Stimulated activated CD4-positive, alpha-beta T cell treated with anti-CD3 and anti-CD28 coated beads, TNF-alpha, amount 100 ng/mL, for 4 hours (primary cell): ENCODE measurements at places on chromosomes 3 and 15.

DNA sequence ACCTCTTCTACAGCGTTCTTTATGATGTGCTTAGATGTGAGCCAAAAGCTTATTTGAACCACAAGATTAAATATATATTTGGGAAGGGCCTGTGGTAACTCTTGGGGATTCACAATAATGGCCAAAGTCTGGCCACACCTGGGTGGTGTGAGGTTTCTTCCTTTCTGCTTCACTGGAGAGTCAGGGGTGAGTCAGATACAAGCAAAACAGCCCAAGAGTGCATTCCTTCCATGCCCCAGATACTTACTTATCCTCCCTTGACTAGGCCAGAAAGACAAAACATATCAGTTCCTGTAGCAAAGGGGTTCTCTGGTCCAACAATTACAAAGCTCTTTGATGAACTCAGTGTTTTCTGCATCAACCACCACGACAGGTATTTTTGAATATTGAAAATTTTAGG, 941 bp downstream of the ZBED2 start:
- no peak for DNase-seq

- no peak for DNase-seq
Measured at GRCh38 chr3:124313621-124314020, 321.7 kb upstream of the ROPN1 start.

- no peak for DNase-seq
Measured at GRCh38 chr3:12938258-12938711, 96.9 kb upstream of the RPL32 start.

DNA sequence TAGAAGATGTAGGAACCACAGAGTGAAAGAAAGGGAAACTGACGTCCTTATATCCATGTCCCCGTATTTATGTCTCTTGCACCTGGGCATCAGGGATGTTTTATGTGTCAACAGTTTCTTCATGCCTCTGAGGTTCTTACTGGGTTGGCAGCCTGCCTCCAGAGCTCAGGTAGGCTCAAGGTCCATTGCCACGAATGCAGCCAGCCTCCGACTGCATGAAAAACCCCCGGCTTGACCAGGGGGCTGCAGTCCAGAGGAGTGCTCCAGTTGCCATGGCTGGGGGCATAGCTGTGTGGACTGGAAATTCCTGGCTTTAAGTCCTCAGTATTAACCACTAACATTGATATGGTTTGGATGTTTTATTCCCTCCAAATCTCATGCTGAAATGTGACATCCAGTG, 2.8 kb upstream of the CSPG5 start:
- no peak for DNase-seq

DNA sequence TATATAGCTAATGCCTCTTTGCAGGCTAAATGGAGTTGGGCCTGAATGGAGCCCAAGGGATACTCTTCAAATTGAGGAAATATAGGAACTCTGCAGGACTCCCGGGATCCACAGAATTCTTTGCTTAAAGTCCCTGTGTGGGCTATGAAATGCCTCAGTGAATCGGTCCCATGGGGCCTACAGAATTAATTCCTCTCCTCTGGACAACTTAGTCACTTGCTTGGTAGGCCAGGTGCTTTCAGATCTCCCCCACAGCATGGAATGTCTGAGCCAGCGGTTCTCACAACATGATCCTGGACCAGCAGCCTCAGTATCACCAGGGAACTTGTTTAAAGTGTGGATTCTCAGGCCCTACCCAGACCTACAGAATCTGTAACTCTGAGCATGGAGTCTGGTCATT, 15.1 kb upstream of the PRICKLE2 start:
- no peak for DNase-seq

GRCh38 chr3:60190073-60190472, 1061.2 kb downstream of the FHIT start:
- DNase-seq, result no peak

GRCh38 chr15:65424683-65425082, 1.9 kb upstream of the IGDCC4 start:
- no peak for DNase-seq

GRCh38 chr15:39846108-39846507, 63.5 kb upstream of the FSIP1 start:
- DNase-seq, result no peak

DNA sequence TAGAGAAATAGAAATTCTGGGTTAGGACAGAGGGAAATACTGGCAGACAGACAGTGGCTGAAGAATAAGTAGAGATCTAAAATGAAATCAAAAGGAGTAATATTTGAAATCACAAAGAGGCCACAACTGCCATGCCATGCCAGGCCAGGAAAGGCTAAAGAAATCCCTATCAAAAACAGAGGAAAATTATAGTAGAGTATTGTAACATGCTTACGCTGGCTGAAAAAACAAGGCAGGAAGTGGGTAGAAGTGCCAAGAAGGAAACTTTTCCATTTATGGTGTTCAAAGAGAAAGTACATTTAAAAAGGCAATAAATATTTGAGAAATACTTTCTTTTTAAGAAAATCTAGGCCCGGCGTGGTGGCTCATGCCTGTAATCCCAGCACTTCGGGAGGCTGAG, 415.7 kb downstream of the PLCL2 start:
- no peak for DNase-seq

DNA sequence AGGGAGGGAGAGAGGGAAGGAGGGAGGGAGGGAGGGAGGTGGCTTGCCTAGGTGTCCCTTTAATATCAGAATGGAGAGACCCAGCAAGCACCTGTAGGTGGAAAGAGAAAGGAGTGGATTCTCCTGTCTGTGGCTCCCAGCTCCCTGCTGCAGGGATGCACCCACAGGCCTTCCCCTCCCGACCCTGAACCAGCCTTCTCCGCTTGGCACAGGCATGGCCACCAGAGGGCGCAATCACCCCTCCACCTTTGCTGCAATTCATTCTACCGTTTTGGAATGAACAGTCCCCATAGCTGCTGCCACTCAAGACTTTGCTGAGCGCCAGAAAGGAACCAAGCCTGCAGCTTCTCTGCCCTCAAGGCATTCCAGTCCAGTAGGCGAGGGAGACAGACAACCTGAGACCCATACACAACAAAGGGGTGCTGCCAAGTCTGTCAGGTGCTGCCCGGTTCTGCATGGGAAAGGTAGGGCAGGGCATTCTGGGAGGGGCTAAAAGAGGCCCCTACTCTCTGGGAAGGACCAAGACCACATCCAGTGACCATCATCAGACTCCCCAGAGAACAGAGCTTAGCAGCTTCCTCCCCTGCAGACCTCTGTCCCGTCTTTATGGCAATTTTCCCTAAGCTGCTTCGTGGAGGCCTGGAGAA, 4.9 kb downstream of the TLR9 start:
- DNase-seq, result peak; percentile 77

DNA sequence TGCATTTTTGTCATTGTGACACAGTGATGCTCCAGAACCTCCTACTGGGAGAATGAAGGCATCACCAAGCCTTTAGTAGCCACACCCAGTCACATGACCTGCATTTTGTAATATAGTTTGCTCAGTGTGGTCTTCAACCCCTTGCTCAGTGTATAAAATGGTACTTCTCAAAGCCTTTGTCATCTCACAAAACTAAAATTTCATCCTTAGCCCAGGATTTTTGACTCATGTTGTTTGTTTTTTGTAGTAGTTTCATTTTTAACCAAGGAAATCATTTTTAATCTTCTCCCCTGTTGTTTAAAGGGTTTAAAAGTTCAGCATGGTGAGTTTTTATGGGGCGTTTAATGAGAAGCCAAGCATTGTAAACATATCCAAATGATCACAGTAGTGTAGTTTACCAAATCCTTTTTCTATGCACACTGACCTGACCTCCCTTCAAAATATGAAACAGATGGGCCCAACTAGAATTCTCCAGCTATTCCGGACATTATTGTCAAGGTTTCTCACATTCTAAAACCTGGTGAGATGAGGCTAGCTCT, 123.5 kb upstream of the IL12A start:
- DNase-seq, result no peak

DNA sequence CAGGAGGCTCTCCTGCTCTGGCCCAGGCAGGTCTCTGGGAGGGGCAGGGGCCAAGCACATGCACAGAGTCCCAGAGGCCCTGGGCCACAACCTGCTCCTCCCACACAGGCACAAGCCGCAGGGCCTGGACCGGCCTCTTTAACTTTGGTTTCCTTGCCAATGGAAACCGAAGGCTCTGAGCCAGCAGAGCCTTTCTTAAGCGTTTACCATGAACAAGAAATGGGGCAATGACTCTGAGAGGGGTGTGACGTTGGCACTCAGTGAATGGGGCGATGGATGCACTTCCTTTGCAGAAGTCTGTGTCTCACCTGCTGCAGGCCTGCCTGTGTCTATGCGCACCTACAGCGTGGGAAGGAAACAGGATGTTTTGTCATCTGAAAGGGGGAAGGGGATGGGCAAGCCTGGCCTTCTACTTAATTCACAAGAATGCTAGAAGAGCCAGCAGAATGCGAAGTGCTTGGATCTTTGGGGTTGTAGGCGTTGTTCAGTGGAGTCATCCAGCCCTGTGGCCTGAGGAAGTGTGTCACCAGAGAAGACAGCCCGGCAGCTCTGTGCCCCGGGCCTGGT, 41.8 kb downstream of the IFT122 start:
- DNase-seq, result no peak

DNA sequence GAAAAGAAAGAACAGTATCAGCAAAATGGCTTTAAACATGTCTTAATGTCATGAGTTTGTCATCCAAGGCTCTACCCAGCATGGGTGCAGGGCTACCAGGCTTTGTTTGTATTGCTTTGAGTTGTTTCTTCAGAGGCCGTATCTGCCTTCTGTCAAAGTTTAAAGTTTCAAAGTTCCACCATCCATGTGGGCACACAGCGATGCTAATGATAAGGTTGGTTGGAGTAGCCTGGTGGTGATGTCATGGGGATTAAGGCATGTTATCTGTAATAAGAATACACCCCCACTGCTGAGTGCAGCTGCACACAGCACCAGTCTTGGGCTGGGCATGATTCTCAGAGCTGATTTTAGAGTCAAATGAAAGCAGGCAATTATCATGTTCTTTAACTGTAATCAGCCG, 72.0 kb upstream of the LRTM1 start:
- no peak for DNase-seq

DNA sequence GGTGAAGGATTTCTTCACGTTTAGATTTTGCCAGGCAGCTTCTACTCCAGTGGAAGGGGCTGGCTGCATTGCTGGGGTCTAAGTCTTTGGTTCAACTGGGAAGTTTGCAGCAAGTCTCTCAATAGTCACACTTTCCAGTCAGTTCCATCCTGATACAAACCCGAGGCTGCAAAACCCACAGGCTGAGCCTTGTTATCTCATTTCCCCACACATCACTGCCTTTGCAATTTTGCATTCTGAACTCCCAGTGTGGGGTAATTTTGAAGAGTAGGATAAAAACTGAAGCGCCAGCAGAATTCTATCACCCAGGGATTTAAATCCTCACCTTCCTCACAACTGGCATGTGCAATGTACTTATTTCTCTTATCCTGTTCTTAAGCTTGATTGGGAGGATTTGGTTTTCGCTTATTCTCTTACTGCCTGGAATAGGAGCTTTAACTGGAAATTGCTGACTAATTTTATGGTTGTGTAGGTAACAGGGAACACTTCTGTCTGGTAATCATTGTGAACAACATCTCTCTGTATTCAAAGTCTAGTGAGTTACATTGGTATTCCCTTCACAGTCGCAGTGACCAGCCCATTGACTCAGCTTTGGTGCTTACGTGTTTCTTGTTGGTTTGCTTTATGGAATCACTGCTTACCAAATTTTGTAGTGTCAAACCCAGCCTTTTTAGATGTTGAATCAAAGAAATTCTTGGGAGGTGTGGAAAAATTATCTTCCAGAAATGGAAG, 142.0 kb upstream of the TOPAZ1 start:
- DNase-seq, result no peak

GRCh38 chr3:174430986-174431385, 428.1 kb upstream of the NAALADL2 start:
- DNase-seq, result no peak

DNA sequence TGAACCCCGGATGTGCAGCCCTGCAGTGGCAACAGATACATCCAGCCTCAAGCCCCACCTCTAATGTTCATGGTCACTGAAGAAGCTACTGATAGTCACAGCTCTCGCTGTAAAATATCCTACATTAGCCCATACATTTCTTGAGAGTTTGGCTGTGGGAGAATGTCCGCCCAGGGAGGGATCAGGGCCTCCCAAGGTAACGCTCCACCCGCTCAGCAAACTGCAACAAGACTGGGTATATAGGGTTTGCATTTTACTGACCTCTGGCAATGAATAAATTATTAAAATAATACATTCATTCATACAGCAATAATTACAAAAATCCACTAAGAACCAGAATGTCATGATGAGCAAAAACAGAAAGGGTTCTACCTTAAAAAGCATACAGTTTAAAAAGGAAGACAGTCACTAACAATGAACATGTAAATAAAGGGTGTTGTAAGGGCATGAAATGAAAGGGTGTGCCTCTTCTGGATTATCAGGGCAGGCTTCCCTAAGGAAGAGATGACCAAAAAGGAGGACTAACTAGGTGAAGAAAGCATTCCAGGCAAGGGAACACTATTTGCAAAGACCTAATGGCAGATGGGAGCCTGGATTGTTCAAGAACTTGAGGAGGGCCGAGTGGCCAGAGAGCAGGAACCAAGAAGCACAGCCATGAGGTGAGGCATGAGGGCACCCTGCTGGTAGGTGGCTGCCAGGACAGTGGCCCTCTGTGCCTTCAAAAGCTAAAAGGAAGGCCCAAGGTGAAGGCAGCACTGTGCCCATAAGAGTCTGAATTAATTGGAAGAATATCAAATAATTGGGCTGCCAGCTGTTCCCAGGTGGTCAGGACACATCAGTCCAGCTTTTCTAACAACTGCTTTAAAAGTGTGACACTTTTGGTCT, 28.1 kb upstream of the CTDSPL start:
- DNase-seq, result no peak

DNA sequence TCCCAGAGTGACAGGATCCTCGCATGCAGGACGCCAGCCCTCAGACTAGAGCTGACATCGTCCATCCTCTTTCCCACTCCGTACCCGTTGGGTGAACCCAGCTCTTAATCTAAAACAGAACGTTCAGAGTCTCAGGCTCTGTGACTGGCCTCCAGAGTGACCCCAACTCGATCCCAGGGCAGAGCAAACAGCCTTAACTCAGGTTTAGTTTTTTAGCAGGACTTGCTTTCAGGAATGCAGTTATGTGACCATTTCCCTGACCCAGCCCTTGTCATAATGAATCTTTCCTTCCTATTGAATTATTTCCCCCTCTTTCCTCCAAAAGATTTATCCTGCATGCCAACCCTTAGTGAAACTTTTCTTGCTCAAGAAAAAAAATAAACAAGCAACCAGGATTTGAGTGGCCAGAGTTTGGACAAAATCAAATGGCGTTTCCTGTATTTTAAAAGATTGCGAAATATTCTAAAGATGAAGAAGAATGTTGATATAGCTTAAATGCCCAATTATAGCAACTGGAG, 47.8 kb upstream of the RARB start:
- DNase-seq, result no peak

DNA sequence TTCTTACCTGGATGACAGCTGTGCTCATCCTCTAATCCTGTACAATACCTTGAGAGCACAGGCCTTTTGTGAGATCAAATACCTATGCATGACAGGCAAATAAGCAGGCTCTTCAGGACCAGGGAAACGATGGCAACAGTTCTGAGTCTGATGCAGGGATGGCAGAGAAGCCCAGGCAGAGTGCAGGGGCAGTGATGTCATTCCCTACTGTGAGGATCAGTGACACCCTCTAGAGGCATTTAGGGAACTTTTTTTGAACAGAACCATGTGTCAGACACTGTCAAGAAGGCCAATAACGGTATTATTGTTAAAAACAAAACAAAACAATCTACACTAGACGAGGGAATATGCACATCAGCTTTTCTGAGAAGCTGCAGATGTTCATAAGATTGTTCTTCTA, 314.8 kb upstream of the CTDSPL start:
- DNase-seq, result no peak
